Activated B cell treated with CpG ODN at 0.5 μM for 24 hours (primary cell): ENCODE measurements at places on chromosomes 16 and 17. TPM values are rescaled to one million over a fixed set of nuclear protein-coding genes. Genes with fewer than 3 reads are reported as not detected.

The TEX19 gene
- not detected in 2 replicates for total RNA-seq

The CHST4 gene
- not detected in 2 replicates for total RNA-seq

The TPPP3 gene
- total RNA-seq, result 0.15 TPM in 1 of 2 replicates, not detected in the other

The TP53TG3 gene
- total RNA-seq, result not detected in 2 replicates

The NOD2 gene
- total RNA-seq, result 2.9 and 3.7 TPM in 2 replicates

The MMP25 gene
- total RNA-seq, result 0.13 and 0.34 TPM in 2 replicates

The CD300A gene
- 0.34 and 0.71 TPM in 2 replicates for total RNA-seq

The GP1BA gene
- not detected in 2 replicates for total RNA-seq

The MYH8 gene
- not detected in 2 replicates for total RNA-seq

The ASB16 gene
- not detected in 2 replicates for total RNA-seq

The FAM20A gene
- total RNA-seq, result not detected in 2 replicates

The LPO gene
- not detected in 2 replicates for total RNA-seq

The CUEDC1 gene
- not detected in 2 replicates for total RNA-seq

The TNFRSF17 gene
- 6.9 and 8.0 TPM in 2 replicates for total RNA-seq

The NLRC3 gene
- total RNA-seq, result 18.5 and 22.2 TPM in 2 replicates

The ADORA2B gene
- total RNA-seq, result not detected in 2 replicates

The KRT31 gene
- not detected in 2 replicates for total RNA-seq

The CCL14 gene
- not detected in 2 replicates for total RNA-seq

The HSD17B1 gene
- total RNA-seq, result 0.86 and 1.2 TPM in 2 replicates

The PERCC1 gene
- 0.24 and 0.33 TPM in 2 replicates for total RNA-seq

The TAC4 gene
- not detected in 2 replicates for total RNA-seq

The TMC7 gene
- not detected in 2 replicates for total RNA-seq

The PRKCB gene
- 122 and 146 TPM in 2 replicates for total RNA-seq

The CCL17 gene
- 6.7 and 7.0 TPM in 2 replicates for total RNA-seq

The ZSCAN10 gene
- not detected in 2 replicates for total RNA-seq

The CLEC10A gene
- total RNA-seq, result not detected in 2 replicates

The DNAI2 gene
- total RNA-seq, result not detected in 2 replicates
